Stimulated activated CD4-positive, alpha-beta T cell treated with anti-CD3 and anti-CD28 coated beads, Interleukin-2, amount 100 ng/mL, for 24 hours (primary cell): ENCODE measurements at places on chromosomes 11 and 22.
A peak's percentile ranks its signal among the peaks of the same experiment; 100 is the strongest.

DNA sequence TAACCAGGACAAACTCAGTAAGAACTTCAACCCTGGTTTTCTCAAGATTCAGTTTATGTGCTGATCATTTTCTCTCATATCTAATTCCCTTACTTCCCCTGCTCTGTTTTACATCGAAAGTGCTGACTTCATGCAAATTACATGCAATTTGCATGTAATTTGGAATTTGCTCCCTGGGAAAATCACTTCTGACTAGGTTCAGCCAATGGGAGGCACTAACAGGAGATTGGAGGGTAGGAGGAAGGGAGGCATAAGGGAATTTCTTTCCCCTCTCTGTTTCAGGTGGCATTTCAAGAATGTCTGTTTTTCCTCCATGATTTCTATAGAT lies 363.3 kb upstream of the CCDC90B start:
- no peak for DNase-seq

GRCh38 chr22:20956258-20957101 lies 10.6 kb upstream of the AIFM3 start:
- DNase-seq = no peak

GRCh38 chr11:60982184-60982583 lies 10.7 kb downstream of the CD6 start:
- DNase-seq = no peak

DNA sequence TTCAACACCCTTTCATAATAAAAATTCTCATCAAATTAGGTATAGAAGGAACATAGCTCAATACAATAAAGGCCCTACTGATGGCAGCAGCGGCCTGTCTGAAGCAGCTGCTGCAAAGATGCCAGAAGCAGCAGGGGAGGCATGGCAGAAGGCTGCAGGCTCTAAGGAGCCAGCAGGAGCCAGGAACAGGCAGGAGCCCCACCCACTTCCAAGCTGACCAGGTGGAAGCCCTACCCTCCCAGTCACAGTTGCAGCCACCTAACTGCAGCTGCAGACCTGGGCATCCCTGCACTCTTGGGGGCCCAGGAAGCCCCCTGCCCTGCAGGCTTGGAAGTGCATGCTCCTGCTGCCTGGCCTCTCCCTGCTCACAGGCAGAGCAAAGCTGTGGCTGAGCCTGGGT lies 18.2 kb upstream of the OR6A2 start:
- DNase-seq = no peak

DNA sequence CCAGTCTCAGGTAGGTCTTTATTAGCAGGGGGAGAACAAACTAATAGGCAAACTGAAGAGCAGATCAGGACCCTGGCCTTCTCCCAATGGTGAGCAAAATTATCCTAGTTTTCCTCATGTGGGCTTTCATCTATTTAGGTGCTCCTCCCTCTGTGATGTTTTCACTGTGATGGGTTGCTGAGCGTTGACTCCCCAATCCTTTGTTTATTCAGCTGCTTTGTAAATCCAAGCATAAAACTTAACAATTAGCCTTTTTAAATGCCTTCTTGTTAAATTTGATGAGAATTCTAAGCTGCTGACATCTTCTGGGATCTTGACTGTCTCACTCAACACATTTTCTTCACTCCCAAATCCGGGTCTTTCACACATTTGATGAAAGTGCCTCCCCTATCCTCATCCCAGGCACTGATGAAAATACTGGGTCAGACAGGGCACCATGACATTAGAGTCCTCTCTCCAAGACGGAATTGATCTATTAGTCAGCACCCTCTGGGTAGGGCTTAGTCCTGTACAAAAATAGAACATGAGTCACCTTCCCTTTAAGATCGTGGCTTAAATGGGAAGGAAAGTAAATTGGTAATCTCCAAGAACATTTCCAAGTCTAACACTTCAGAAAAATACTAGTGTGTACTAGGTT lies 199.3 kb upstream of the ISX start:
- no peak for DNase-seq

DNA sequence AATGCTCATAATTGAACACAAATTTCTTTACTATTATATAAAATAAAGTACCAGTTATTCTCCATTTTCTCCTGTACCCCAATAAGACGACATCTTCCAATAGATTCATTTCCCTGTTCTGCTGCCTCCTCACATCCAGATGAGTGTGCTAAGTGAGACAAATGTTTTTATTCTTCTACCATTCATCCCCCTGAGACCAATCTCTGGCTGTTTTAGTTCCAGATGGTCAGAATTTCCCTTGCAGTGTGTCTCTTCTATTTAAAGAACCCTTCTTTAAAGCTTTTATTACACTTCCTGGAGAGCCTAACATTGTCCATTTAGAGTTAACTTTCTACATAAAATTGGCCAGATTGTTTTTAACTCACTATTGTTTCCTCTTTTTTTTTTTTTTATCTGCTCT lies 41.2 kb upstream of the GLYATL1 start:
- no peak for DNase-seq

- DNase-seq = no peak
These were observed 1058.2 kb downstream of the LRRC4C start for GRCh38 chr11:40401132-40401853.

GRCh38 chr22:30580896-30581295 lies 6.4 kb upstream of the GAL3ST1 start:
- no peak for DNase-seq

DNA sequence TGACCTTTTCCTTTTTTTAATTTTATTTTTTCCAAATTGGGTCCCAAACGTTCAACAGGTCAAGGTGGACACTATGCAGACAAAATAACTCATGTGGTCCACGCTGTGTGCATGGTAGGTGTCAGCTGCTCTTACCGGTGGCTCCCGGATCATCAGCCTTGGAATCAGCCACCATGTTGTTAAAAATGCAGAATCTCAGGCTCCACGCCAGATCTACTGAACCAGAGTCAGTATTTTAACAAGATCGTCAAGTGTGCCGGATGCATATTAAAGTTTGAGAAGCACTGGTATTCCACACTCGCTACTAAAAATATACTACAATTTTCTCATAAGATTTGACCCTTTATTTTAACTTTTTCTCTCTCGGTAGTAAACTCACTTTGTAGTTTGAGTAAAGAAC lies 553 bp upstream of the LDLRAD3 start:
- DNase-seq = no peak

DNA sequence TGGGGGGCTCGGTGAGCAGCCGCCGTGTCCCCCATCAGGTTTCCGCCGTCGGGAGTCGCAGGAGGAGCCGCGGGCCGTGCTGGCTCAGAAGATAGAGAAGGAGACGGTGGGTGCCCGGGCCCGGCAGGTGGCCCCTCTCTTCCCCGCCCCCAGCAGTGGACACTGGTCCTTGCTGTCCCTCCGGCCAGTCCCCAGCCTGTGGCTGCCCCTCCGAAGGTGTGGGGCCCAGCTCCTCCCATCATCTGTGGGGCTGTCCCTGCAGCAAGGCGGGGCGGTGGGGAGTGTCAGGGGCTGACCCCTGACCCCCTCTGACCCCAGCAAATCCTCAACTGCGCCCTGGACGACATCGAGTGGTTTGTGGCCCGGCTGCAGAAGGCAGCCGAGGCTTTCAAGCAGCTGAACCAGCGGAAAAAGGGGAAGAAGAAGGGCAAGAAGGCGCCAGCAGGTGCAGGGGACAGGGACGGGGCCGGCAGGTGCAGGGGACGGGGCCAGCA lies 15.3 kb downstream of the EPS8L2 start:
- no peak for DNase-seq

GRCh38 chr11:133819746-133820315 lies 25.5 kb downstream of the SPATA19 start:
- no peak for DNase-seq

- DNase-seq = no peak
These were observed 76.9 kb upstream of the SLC6A5 start for GRCh38 chr11:20522536-20522935.

DNA sequence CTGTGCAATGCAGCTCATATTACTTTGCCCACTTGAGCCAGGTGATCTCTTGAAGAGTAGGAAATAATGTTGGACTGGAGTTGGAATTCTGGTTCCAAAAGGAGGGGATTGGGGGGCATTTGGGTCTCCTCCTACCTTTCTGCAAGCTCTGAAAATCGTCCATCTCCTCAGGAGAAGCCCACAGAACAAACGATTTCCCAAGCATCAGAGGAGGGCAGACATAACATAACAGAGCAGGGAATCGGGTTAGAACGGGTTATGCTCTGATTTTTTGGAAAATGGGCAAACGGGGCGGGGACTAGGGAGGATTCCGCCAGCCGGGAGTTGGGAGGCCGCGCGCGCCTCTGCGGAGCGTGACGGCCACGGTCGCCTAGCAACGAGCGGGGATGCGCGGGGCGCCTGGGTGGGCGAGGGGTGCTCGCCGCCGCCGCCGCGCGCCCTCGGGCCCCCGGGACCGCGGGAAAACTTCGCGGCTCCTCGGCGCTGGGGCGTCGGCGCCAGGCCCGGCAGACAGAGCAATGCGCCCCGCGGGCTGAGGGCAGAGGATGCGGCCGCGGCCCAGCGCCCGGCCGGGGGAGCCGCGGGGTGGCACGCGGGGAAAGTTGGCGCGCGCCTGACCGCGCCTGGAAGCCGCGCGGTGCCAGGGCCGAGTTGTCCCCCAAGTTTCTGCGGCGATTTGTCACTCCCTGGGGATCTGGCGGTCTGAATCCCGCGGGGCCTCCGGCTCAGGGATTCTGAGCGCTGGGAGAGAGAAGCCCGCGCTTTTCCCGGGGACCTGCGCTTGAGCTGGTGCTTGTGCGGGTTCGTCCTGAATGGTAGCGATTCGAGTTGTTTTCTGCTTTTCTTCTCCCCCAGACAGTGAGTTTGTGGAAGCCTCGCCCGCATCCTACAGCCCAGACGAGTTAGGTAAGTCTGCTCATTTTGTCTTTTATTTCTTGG lies 27.8 kb upstream of the AMOTL1 start:
- peak; percentile 17 for DNase-seq

DNA sequence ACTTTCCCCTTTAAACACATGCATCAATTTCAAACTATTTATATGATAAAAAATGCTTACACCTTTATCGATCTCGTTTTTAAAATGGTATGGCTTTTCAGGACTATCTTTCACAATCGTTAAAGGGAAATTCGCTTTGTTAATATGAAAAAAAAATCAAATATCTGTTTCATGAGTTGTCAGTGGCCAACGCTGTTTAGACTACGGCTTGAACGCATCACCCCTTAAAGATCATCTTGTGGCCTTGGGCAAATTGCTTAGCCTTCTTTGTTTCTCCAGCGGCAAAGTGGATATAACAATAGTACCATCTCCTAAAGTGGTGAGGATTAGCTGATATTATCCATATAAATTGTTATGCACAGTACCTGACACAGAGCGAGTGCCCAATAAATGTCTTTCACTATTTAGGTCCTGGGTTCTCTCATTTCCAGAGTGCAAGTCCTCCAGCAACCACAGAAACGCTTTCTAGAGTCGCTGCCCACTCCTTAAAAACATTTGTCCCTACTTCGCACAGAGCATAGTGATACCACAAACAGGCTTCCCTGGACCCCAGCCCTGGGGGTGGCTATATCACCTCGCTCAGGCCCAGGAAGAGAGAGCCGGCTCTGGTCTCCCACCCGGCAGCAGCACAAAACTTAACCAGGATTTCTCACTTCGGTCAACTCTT lies 904 bp downstream of the SLC35F2 start:
- no peak for DNase-seq

DNA sequence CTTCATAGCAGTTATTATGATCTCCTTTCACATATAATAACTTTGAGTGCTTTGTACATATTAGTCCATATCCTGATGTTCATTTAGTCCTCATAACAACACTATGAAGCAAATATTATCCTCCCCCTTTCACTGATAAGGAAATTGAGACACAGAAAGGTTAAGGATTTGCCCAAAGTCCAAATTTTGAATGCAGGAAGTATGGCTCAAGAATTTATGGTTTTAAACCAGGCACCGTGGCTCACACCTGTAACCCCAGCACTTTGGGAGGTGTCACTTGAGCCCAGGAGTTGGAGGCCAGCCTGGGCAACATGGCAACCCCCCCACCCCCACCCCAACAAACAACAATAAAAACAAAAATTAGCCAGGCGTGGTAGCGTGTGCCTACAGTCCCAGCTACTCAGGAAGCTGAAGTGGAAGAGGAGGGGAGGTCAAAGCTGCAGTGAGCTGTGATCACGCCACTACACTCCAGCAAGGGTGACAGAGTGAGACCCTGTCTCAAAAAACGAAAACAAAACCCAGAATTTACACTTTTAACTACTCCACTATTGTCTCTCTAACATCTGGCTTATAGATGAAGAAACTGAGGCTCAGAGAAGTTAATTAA lies 8.6 kb downstream of the CCDC34 start:
- no peak for DNase-seq

DNA sequence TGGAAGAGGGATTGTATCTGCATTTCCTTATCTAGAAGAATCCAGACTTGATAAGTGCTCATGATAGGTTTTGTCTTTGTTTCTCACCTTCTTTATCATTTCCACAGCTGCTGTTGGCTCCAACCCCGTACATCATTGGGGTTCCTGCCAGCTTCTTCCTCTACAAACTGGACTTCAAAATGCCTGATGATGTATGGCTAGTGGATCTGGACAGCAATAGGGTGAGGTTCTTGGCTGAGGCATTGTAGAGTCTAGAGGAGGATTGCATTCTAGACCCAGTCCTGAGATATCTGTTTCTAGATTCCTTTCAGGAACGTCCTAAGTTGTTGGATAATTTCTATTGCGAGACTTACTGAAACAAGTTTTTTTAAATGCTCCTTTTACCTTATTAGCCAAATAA lies 8.1 kb downstream of the MADD start:
- no peak for DNase-seq

- no peak for DNase-seq
These were observed 128.9 kb downstream of the CCDC34 start for GRCh38 chr11:27234043-27234668.

- DNase-seq = no peak
These were observed 156.4 kb downstream of the TTC17 start for GRCh38 chr11:43515090-43515489.

DNA sequence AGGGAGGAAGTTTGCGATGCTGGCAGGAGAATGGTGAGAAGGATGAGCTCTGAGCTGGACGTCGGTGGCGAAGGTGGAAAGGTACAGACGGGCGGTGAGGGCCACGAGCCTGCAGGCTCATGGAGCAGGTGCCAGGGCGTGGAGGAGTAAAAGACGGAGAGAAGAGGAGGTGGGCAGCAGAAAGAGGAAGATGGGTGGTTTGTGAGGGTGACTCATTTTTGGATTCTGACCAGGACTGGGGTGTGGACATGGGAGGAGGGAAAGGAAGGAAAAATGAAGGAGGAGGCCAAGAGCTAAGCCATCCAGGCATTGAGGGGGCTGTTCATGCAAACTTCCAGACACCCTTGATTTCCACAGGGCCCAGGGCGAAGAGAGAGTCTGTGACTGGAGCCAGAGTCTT lies 3.5 kb downstream of the ZDHHC24 start:
- DNase-seq = no peak

GRCh38 chr11:103167166-103167565 lies 57.9 kb downstream of the DYNC2H1 start:
- DNase-seq = no peak

DNA sequence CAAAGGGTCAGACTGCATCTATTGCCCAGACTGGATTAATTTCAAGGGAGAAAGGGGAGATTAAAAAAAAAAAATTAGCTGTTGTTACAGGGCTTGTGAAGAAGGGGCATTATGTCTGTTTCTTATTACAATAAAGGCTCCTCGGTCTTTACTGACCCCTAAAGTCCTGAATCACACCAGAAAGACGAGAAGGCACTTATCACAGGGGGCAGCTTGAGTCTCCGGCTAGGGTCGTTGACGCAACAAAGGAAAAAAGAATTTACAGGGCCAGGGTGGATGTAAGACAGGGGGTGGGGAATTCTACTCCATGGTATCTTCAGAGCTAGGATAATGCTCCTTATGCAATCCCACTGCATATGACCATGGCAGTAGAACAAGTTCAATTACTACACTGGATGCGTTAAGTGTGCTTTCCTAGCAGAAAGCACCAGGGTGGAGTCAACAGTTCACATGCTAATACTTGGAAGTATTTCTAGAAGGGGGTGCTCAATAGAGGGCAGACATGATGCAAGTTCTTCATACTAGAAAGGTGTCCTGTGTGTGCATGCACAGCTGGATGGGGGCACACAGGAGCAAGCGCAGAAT lies 16.5 kb downstream of the DDX17 start:
- DNase-seq = no peak
